ENCODE measurements at places on chromosomes 13 and 19. TPM values are rescaled to one million over a fixed set of nuclear protein-coding genes. Genes with fewer than 3 reads are reported as not detected.
A peak's percentile ranks its signal among the peaks of the same experiment; 100 is the strongest.

SBSN gene
- total RNA-seq, result 0.32 TPM

RHPN2 gene
- total RNA-seq, result 46.2 TPM

ZNF763 gene
- total RNA-seq, result 4.0 TPM

EIF3K gene
- 618 TPM for total RNA-seq

LENG1 gene
- total RNA-seq, result 14.7 TPM

CKM gene
- total RNA-seq, result 24.7 TPM

RASAL3 gene
- 2.8 TPM for total RNA-seq

CEACAM21 gene
- total RNA-seq, result not detected

LRRC63 gene
- 1.7 TPM for total RNA-seq

NR1H2 gene
- total RNA-seq, result 129 TPM

KIR3DL1 gene
- not detected for total RNA-seq

MBD3L2 gene
- not detected for total RNA-seq

SYNE4 gene
- total RNA-seq, result 41.1 TPM

SLC1A6 gene
- 255 TPM for total RNA-seq

MAG gene
- not detected for total RNA-seq

DNA sequence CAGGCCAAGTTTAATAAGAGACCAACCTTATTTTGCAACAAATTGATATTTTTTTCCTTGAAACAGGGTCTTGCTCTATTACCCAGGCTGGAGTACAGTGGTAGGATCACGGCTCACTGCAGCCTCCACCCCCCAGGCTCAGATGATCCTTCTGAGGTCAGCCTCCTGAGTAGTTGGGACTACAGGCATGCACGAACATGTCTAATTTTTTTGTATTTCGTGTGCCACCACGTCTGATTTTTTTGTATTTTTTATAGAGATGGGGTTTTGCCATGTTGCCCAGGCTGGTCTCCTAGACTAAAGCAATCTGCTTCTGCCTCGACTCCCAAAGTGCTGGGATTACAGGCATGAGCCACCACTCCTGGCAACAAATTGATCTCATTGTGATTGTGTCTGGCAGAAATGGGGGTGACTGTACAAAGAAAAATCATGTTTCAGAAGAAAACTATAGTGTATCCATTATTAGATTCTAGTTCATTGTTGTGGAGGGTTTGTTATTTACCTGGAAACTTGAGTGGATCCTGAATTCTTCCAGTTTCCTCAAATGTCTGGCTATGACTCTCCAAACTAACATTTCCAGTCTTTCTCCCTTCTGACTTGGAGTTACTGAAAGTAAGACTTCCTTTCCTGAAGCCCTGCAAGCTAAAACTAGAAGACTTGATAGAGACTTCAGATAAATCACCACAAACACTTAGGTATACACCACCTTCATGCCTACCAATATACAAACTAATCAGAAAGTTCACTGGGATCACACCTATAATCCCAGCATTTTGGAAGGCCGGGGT is 17.3 kb upstream of the AKT2 start:
- peak; percentile 36 for DNase-seq

GRCh38 chr13:110863685-110864084 is 51.2 kb downstream of the ANKRD10 start:
- no peak for DNase-seq

DNA sequence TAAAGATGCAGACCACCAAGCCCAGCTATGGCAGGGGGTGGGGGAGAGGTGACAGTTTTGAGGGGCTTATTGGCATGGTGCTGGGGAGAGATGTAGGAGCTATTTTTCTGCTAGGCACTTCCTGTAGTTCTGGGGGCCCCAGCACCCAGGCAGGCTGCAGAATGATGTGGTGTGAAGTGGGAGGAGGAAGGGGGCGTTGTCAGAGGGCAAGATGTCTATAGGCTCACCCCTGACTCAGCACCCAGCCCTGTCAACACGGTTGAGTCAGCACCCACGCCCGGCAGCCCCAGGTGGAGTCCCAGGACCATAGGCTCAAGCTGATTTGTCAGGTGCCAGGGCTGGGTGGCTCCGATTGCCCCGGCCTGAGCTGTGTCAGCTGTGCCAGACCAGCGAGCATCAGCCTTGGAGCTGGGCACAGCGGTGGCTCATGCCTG is 5.8 kb downstream of the KLF2 start:
- no peak for DNase-seq

- DNase-seq, result no peak
These were observed 42.1 kb upstream of the UQCRFS1 start for GRCh38 chr19:29255006-29255405.

- no peak for DNase-seq
These were observed 12.9 kb downstream of the TBC1D4 start for GRCh38 chr13:75469047-75469446.

DNA sequence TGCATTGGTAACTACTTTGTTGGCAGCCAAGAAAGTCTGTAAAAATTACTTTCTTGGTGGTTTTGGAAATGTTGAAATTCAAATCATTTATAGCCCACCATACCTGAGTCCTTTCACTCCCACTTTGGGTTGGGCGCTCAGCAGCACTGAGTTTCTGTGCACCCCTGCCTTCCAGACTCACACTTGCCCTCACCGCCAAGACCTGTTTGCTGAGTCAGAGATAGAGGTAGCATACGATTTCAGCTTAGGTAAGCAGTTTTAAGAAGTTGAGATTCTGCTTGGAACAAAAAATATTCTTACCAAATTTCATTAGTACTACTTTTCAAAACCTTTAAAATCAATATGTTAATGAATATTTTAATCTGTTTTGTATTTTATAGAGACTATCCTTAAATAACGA is 12.6 kb downstream of the MPHOSPH8 start:
- DNase-seq, result no peak

DNA sequence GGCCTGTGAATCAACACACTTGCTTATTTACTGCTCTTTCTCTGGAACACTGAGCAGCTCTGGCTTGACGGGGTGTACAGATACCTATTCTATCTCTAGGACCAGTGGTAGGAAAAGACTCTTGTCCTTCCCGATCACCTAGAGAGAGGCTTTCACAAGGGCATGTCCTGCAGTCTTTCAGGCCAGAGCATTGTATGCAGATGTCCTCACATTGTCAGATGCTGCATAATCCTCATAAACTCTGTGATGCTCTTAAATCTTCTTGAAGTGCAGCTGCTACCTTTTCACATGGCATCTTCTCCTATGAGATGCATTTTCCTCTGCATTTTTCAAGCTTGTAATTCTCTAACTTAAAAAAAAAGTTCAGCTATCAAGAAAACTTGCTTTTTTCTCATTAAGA is 369.4 kb downstream of the OLFM4 start:
- no peak for DNase-seq

DNA sequence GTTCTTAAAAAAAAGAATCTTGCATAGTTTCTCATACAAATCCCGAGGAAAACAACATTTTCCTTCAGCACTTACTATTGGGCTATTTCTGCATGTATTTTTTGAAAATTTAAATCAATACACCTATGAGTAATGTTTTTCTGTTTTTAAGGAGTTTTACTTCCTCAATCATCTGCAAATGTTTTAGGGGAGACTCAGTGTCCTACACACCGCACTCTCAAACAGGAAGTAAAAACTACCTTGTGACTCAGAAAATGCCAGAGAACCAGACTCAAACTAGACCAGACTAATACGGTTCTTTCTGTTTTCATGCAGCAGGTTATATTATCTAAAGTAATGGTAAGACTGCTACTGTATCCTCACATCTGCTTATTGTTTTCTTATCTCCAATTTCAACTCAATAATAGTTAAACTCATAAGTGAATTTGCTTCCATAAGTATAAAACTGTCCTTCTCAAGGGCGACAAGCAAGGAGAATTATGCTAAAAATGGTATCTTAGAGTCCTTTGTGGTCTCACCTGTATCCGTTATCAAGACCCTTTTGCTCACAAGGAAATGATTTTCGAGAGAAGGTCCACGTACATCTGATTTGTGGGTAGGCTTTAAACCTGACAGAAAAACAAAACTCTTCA is 52.5 kb downstream of the FLT3 start:
- no peak for DNase-seq

- no peak for DNase-seq
These were observed 428 bp downstream of the RASAL3 start for GRCh38 chr19:15463861-15464371.

DNA sequence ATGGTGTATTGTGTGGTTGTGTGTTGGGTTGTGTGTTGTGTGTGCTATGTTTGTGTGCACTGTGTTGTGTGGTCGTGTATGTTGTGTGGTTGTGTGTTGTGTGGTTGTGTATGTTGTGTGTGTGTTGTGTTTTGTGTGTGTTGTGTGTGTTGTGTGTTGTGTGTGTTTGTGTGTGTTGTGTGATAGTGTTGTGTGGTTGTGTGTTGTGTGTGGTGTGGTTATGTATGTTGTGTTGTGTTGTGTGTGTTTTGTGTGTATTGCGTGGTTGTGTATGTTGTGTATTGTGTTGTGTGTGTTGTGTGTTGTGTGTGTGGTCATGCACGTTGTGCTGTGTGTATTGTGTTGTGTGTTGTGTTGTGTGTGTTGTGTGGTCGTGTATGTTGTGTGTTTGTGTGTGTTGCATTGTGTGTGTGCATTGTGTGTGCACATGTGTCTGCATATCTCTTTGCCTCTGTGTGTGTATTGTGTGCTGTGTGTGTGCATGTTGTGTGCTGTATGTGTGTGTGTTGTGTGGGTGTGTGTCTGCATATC is 2.9 kb downstream of the C3 start:
- no peak for DNase-seq

DNA sequence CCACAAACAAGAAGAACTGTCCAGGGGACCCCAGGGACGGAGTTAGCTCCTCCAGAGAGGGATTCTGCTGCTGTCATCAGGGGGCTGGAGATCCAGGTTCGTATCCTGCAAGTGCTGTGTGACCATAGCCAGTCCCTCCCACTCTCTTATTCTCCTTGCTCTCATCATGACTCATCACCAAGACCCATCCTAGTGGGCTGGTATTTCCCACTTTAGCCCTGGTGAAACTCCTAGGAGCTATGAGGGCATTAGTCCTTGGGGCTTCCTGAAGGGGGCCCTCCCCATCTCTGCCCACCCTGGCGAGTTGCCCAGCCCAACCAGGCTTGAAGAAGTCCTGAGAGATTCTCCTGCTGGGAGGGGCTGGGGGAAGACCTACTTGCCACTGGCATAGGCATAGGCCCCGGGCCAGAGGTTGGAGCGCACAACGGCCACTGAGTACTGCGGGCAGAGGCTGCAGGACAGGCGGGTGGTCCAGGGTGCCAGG is 7.5 kb upstream of the DMWD start:
- no peak for DNase-seq

DNA sequence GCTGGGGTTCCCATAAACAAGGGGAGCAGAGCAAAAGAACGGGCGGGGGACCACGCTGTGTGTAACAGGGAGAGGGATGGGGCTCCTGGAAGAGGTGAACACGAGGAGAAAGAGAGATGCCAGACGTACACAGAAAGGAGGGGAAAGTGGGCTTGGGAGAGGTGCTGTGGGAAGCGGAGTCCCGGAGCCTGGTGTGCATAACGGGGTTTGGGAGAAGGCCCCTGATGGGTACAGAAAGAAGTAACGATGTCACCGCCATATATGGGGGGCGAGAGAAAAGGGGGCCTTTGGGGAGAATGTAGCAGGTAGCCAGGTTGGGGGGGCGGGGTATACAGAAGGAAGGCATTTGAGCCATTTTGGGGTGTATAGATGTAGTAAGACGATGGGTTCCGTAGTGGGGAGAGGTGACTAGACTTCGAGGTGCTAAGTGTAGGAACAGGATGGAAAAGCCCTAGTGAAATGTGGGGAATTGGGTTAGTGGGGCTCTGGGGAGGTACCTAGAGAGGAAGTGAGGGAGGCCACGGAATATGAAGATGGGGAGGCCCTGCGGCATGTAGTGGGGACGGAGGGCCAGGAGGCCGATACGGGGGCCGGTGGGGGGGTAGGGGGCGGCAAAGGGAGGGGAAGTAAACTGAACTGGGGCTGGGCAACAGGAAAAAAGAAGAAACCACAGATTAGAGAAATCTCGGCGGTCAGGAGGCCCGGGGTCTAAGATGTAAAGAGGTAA is 787 bp downstream of the ZNF580 start:
- no peak for DNase-seq

DNA sequence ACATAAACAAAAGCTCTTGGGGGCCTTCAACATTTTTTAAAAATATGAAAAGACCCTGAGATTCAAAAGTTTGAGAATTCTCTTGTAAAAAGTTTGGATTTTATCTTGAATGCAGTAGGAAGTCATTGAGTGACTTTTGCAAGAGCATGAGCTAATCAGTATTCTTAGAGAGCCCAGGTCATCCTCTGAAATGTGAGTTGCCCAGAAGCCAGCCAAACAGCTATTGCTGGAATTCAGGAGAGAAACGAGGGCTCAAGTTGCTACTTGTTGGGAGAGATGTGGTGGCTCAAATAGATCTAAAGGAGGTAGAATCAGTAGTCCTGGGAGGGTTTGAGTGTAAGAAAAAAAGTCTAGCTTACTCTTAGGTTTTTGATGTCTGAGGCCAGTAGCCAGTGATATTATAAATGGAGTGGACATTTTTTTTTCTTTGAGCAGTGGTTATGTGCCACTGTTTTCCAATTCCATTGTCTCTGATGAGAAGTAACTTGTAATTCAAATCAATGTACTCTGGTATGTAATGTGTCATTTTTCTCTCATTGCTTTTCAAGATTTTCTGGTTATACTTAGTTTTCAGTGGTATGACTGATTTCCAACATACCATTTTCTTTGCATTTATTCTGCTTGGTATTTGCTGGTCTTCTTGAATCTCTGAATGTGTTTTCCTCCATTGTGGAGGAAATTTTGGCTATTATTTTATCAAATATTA is 30.7 kb downstream of the LMO7 start:
- DNase-seq, result no peak

- DNase-seq, result no peak
These were observed 1137.1 kb downstream of the OLFM4 start for GRCh38 chr13:54165581-54166215.

GRCh38 chr19:2289714-2290435 is 7.9 kb upstream of the PEAK3 start:
- DNase-seq, result no peak

DNA sequence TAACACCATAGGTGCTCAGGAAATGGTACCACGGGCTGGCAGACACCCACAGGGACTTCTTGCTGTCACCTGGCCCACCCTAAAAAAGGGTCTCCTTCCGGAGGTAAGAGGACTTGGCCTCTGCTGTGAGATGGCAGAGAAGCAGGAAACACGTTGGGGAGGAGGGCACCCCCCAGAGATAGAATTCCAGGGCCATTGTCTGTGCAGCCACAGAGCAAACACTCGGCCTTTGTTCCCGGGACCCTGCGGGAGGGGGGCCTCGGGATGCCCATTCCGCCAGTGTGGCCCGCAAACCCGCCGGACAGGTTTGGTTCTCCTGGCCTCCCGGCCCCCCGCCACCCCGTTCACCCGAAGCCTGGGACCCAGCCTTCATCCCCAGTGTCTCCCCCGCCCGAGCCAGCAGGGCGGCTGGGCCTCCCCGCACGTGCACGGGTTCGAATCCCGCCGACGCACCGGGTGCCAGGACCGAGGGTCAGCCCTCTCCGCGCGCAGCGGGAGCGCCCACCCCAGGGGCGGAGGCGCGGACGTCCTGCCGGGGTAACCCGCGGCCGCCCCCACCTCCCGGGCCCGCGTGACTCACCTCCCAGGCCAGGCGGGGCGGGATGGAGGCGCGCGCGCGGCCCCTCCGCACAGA is 714 bp downstream of the PLPP2 start:
- DNase-seq, result peak; percentile 88

GRCh38 chr19:7871437-7872305 is 2.5 kb downstream of the PRR36 start:
- peak; percentile 95 for DNase-seq

GRCh38 chr19:32675720-32676185 is at the start of gene RGS9BP:
Gene RGS9BP (plus strand): TSS chr19:32675848. CDS start chr19:32676264, 416 bp downstream.
- DNase-seq, result peak; percentile 70

- no peak for DNase-seq
These were observed 703.8 kb downstream of the DIAPH3 start for GRCh38 chr13:59459972-59460371.

All from prostate gland (tissue), 2 donors.